ENCODE measurements at places on chromosomes 7 and 10.

DNA sequence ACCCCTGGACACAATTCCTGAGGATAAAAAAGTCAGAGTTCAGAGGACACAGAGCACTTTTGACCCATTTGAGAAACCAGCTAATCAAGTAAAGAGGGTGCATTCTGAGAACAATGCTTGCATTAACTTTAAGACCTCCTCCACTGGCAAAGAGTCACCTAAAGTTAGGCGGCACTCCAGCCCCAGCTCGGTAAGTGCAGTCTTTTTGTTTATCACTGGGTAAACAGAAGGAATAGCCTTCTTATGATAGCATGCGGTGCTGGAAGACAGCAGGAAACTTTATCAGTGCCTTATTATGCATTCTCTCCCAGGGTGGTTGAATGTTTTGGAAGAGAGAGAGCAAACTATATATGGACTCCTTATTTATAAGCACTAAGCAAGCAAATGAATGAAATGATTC lies 130.5 kb downstream of the CDK14 start:
- no peak for DNase-seq

DNA sequence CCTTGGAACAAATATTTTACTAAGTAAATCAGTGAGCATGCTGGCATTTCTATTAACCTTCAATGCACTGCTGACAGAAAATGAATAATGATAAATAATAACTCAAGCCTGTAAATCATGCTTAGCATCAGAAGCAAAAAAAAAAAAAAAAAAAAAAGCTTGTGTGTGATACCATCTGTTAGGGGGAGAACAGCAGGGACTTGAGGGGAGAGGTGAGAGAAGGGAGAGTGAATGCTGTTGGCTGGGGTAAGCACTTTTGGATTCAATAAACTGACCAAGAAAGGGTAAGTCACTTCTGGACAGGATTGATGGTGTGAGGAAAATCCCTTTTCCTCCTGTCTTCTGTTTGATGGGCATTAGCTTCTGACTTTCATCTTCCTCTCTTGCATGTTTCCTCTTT lies 996.4 kb downstream of the KCNMA1 start:
- no peak for DNase-seq

DNA sequence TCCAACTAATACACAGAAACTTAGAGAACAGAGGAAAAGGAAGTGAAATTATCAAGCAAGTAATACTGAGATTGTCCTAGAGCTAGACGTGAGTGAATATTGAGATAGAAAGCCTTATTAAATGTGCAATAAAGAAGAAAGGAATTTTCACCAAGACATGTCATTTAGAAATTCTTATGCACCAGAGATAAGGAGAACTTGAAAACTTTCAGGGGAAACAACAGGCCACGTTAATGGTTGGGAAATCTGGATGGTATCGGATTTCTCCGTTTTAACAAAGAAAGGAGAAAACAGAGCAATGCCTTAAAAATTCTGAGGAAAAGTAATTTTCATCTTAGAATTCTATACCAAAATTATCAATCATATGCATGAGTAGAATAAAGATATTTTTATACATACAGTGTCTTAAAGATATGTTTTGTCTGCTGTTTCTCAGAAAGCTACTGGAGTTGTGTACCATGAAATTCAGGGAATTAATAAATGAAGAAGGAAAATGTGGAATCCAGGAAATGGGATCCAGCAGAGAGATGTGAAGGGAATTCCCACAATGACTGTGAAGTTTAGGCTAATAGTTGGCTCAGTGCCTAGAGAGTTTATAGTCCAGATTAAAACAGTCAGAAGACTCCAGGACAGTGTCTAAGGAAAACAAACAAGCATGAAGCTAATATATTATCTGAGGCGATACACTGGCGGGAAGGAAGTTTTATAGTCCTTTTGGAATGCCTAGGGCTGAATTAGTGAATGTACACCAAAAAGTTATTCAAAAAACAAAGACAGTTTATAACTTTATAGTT lies 159.5 kb downstream of the PPP1R9A start:
- no peak for DNase-seq

GRCh38 chr10:75235375-75236177 lies at the start of gene COMTD1:
TSS of gene COMTD1 (minus strand) at chr10:75235957. CDS start at chr10:75235928, 29 bp downstream.
- peak; percentile 92 for DNase-seq

GRCh38 chr10:43693602-43694001 lies 44.9 kb upstream of the ZNF32 start:
- DNase-seq, result no peak

GRCh38 chr10:99908512-99908911 lies 101.2 kb downstream of the DNMBP start:
- no peak for DNase-seq

DNA sequence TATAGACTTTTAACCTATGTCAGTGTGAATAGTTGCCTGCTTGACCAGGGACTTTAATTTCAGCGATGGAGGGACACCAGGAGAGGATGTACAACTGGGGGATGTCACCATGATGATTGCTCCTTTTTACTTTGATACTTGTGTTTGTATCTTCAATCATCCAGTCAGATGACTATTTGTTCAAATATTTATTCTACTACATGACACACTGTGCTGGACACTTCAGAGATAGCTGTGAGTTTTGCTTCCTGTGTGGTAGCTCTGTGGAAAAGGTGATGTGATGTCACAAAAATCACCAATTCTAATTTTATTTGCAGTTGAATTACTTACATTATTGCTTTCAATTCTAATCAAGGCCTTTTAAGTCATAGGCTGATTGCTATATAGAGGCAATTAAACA lies 62.7 kb upstream of the CREB5 start:
- DNase-seq, result no peak

DNA sequence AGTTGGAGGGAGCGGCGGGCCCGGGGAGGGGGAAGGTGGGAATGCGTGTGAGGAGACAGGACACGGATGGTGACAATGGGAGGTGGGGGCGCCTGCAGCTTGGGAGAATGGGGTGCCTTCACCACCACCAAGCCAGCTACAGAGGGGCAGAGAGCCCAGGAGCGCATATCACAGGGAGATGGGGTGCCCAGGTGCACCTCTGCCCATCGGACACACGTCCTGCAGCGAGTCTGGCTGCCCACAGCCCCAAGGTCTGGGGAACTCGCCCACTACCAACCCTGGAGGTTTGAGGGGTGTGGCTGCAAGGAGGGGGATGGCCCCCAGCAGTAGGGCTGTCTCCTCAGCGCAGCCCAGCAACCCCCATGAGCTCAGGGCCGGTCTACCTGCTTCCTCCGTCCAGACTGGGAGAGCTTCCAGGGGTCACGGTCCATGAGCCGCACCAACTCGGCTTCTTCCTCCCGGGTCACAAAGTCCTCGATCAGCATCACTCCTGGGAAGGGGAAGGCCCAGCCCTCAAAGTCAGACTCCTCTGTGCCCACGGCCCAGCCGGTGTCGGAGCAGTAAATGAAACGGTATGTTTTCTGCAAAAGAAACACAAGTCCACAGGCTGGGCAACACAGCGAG lies 5.3 kb downstream of the ALKBH4 start:
- DNase-seq, result no peak

- DNase-seq, result no peak
Measured at GRCh38 chr10:28984431-28984830, 304.4 kb upstream of the LYZL1 start.

DNA sequence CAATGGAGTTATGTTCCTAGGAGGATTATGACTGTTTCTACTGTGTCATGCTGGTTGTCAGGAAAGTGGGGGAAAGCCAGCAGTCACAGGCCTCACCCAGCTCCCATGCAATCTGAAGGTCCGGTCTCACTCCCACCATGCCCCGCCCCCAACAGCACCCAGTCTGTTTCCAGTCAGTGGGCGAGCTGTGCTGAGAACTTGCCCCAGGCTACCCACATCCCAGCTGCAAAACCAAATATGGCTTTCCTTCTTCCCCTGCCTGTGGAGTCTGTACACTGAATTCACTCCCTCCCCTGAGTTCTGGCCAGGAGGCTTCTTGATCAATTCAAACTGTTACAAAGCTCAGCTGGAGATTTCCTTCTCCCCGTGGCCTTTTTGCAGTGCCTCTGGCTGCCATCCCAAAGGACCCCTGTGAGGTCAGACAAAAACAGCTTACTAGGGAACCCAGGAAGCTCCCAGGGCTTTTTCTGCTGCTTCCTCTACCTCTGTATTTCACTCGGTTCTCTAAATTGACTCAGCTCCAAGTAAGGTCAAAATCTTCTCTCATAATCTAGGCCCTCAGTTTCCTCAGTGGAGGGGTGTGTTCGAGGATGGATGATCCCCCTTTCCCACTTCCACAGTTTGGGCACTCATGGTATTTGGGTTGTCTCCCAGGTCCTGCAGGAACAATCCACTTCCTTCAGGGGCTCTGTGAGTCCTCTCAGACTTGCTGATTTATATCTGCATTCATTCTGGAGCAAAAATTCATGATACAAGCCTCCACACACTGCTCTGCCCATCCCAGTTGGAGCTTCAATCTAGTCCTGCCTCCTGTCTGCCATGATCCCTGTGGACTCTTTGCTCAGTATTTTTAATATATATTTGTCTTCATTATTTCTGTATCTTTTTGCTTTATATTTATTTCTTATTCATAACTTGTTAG lies 205.5 kb downstream of the SEMA3D start:
- no peak for DNase-seq

GRCh38 chr7:19834566-19834965 lies 61.1 kb upstream of the TMEM196 start:
- no peak for DNase-seq

GRCh38 chr10:58464956-58465355 lies 47.7 kb upstream of the BICC1 start:
- DNase-seq, result no peak

- no peak for DNase-seq
Measured at GRCh38 chr10:46079831-46080585, 33.9 kb upstream of the MSMB start.

GRCh38 chr7:37820708-37821468 lies 27.5 kb upstream of the NME8 start:
- DNase-seq, result no peak

DNA sequence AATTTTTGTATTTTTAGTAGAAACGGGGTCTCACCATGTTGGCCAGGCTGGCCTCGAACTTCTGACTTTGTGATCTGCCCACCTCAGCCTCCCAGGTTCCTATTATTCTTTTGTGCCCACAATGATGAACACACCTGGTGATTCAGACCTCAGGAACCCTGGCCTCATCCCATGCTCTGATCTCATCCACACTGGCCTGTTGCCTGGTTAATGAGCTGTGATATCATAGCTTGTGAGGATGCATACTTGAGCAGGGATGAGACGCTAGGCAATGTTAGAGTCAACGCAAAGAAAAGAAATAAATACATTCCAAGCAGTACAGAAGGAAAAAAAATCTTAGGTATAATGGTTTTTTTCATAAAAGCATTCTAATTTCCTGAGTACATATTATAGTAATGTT lies 82.4 kb upstream of the RNF32 start:
- DNase-seq, result no peak

- DNase-seq, result no peak
Measured at GRCh38 chr10:5549462-5550249, 24.9 kb downstream of the CALML3 start.

- DNase-seq, result no peak
Measured at GRCh38 chr10:104441329-104442000, 87.8 kb downstream of the CFAP58 start.

GRCh38 chr10:2759233-2759632 lies 308.1 kb upstream of the PFKP start:
- DNase-seq, result no peak
